HCEC 1CT (cell line): ENCODE measurements at places on chromosomes 7 and 10.

DNA sequence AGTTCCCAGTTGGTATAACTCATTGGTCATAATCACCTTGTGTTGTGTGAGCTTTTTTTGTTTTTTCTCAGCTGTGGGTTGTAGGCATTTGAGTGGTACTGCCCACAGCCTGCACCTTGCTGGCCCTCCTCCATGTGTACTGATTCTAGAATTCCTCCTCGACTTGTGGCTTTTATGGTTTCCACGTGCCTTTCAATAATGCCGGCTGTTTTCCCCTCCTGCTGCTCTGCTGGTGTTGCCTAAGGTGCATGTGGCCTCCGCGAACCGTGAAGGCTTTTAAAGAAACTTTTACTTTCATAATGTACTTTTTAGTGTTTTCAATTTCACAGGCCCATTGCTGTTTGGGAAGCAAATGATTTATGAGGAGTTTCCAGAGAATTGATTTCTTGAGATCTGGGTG lies 518.0 kb downstream of the REEP3 start:
- no peak for DNase-seq

GRCh38 chr7:2399848-2400587 lies 3.4 kb upstream of the CHST12 start:
- DNase-seq, result peak; percentile 88

DNA sequence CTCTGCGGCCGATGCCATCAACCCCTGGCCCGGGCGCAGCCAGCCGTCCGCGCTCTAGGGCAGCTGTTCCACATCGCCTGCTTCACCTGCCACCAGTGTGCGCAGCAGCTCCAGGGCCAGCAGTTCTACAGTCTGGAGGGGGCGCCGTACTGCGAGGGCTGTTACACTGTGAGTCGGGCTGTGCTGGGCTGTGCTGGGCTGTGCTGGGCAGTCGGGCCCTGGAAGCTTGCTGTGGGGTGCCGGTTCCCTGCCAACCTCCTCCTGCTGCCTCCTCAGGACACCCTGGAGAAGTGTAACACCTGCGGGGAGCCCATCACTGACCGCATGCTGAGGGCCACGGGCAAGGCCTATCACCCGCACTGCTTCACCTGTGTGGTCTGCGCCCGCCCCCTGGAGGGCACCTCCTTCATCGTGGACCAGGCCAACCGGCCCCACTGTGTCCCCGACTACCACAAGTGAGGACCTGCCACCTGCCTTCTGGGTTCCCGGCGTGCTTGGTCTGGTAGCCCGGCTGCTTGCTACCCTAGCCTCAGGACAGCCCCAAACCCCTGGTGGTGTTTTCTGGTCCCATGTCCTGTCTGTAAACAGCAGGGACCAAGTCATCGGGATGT lies 7.5 kb downstream of the ZYX start:
- no peak for DNase-seq

- DNase-seq, result no peak
Observed at GRCh38 chr7:84393786-84394185, 199.2 kb upstream of the SEMA3A start.

DNA sequence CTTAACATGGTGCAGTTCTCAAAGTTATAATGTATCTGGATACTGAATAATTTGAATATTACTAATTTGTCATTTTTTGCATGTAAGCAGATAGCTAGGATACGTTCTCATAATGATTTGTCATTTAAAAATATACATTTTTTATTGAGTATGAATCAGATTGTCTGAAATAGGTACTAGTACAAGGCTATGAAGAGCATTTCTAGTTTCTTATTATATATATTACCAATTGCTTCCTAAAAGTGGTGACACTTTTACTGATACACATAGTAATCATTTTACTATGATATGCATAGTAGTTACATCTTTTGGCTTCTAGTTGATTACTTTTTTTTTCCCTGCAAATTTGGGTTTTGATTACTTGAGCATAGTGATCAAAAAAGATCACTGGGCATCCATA lies 26.4 kb downstream of the RAB18 start:
- DNase-seq, result no peak

- peak; percentile 71 for DNase-seq
Observed at GRCh38 chr7:80641548-80641947, 3.1 kb downstream of the CD36 start.

- DNase-seq, result no peak
Observed at GRCh38 chr10:26408858-26409494, 29.2 kb upstream of the APBB1IP start.

- DNase-seq, result no peak
Observed at GRCh38 chr10:31819391-31819820, 109.2 kb downstream of the ARHGAP12 start.

DNA sequence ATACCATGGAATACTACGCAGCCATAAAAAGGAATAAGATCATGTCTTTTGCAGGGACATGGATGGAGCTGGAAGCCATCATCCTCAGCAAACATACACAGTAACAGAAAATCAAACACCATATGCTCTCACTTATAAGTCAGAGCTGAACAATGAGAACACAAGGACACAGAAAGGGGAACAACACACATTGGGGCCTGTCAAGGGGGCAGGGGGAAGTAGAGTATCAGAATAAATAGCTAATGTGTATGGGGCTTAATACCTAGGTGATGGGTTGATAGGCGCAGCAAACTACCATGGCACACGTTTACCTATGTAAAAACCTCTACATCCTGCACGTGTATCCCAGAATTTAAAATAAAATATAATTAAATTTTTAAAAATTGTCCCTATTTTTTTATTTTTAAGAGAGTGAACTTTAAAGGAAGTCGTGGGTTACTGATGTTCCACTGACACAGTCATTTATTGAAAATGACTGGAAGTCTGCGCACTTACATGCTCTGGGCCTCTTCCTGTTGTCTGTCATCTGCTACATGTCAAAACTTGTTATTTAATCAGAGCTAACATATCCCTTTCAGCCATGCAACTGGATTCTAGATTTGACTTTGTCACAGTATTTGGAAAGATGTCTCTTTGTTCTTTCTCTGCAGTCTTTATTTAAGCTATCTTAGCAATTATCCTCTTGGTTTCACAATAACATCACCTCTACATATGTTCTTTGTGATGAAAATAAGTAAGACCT lies 73.7 kb upstream of the ABCB5 start:
- no peak for DNase-seq

GRCh38 chr10:52923520-52923919 lies 150.9 kb upstream of the MBL2 start:
- DNase-seq, result no peak

- no peak for DNase-seq
Observed at GRCh38 chr10:87804939-87805569, 13.0 kb downstream of the ATAD1 start.

DNA sequence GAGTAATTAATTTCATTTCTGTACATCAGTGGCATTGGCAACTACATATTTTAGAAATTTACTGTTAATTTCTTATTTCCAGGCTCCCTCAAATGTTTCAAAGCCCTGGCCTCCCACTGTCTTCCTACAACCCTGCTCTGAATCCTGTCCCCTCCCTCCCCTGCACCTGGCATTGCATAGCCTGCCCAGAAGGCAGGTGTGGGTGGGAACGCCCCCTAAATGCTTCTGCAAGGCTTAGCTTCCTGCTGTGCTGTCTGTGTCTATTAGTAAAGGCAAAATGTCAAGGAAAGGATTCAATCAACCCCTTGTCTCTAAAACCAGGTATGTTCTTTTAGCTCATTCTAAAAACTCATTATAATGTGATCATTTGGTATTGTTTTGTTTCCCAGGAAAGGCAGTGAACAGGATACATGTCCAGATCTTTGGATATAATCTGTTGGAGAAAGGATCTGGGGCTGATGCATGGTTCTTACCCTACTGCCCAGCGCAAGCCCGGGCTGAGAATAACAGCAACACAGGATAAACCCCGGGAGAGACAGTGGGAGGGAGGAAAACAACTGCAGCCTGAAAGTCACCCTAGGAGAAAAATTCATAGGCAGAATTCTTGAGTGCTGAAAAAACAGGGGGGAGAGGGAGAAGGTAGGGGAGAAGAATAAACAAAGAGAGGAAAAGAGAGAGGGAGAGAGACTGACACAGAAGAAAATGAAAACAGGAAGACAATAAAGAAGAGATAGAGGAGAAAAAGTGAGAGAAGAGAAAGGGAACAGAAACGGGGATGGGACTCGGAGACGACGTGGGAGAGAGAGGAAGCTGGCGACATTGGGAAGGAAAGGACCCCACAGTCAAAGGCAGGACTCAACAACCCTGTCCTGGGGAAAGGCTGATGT lies 589 bp downstream of the ZNF488 start:
- no peak for DNase-seq

- no peak for DNase-seq
Observed at GRCh38 chr10:122182308-122182707, 88.8 kb upstream of the BTBD16 start.

DNA sequence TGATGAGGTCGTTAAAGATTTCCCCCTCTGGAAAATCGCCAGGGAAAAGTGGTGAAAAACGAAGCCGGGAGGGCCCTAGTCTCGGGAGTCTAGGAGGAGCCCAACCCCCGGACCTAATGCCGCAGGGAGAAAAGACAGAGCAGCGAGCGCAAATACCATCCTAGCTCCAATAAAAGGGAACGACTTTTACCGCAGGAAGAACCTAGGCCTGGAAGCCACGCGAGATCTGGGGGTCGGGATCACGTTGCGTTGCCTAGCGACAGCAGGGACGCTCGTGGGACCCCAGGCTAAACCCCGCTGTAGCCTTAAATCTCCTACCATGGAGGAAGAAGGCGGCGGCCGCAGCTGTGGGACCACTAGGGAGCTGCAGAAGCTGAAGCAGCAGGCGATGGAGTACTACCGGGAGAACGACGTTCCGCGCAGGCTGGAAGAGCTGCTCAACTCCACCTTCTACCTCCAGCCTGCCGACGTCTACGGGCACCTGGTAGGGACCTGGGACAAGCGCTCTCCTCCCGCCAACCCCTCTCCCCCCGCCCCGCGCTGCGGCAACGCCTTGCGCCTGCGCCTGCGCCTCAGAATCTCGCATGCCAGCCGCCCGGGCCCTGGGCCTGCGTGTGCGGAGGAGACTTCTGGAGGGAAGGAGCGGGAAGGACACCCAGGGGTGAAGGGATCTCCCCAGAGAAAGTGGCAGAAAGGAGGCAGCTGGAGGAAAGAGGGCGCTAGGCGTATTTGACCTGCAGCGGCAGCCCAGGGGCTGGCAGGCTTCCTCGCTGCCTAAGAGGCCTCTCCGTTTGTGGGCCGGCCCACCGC lies at the start of gene ENO4:
Gene ENO4 (plus strand): TSS at position 252 of the 810 bp plus-strand sequence. CDS start 68 bp downstream, at position 320.
- DNase-seq, result peak; percentile 48

DNA sequence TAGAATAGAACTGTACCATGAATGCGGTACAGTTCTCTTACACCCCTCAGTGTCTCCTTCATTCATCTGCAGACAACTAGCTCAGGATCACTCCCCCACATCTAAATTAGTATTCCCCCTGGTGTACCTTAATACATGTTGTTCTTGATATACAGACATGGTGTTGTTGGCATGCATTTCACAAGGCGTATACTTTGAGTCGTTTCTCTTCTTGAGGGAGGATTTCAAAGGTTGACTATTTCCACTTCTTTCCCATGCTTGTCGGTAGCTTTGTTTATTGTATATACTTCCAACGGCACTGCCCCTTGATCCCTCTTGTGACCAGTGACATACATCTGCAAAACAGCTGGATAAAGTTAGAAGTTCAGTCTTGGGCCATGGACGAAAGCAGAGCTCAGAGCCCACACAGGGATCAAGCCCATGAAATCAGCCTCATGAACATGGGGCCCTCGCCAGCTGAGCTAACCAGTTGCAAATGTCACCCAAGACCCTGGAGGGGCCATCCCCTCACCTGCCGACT lies 8.6 kb downstream of the CPA4 start:
- no peak for DNase-seq

DNA sequence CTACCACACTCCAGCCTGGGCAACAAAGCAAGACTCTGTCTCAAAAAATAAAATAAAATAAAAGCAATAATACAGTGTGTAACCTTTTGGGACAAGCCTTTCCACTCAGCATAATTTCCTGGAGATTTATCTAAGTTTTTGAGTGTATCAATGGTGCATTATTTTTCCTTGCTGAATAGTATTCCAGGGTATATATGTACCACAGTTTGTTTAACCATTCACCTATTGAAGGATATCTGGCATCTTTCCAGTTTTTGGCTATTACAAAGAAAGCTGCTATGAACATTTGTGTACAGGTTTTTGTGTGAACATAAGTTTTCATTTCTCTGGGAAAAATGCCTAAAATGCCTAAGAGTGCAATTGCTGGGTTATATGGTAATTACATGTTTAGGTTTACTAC lies 59.9 kb downstream of the RBM20 start:
- DNase-seq, result no peak

DNA sequence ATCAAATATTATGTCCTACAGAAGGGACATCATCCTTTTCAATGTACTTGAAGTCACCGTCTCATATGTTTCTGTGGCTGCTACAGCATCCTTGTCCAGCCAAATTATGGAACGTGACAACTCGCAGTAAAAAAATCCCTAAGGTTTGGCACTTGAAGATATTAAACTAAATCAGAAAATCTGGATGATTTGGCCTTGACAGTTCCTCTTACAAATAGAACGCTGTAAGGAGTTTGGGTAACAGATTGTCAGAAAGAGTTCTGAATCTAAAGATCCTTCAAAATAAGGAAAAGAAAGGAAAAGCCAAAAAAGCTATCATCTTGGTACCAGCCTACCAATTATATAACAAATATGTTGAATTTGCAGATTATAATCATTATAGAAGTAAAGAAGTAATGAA lies 21.0 kb downstream of the XRCC2 start:
- DNase-seq, result no peak

DNA sequence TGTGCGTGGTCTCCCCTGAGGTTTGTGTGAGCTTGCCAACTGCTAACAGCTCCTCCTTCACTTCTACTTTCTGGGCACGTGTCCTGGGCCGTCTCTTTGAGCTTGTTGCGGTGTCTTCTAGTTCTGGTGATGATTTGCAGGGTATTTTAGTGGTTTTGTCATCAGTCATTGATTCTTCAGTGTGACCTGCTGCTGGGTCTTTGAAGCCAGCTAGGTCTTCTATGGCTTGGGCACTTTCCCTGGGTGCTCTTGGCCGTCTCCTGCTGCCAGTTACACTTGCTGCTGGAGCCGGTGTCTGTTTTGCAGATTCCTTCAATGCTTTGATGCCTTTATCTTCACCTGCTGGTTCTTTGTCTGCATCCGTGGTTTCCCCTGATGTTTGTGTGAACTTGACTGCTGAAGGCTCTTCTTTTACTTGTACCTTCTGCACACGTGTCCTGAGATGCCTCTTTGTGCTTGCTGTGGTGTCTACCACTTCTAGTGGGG lies 23.0 kb downstream of the MKI67 start:
- DNase-seq, result no peak

DNA sequence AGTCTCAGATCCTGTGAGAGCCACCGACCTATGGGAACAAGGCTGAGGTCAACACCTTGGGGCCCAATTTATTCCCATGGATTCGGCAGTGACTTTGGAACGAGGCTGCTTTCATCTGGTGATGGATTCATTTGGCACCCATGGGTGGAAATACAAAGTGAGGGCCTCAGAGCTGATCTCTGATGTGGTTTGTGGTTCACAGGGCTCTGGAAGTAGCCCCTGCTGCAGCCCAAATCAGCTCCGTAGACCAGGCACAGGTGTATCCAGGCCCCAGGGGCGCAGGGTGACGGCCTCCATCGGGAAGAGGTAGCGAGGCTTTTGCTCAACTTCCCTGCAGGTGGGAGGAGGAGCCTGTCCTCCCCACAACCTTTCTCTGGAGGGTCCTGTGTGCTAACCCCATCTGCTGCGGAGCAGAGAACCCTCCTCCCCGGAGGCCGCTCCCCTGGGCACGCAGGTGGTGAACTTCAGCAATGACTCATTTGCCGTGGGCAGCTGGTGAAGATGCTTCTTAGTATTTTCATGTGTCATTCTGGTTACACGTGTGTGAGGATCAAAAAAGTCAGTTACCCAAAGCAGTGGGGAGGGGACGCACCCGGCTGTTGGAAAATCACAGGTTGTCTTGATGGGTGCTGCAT lies 7.5 kb upstream of the JAKMIP3 start:
- no peak for DNase-seq
